ENCODE measurements at places on chromosomes 16 and 17.

- DNase-seq, result no peak
Measured at GRCh38 chr17:12856416-12856815, 67.1 kb downstream of the ARHGAP44 start.

- no peak for DNase-seq
Measured at GRCh38 chr17:43562679-43563599, 16.8 kb upstream of the ETV4 start.

DNA sequence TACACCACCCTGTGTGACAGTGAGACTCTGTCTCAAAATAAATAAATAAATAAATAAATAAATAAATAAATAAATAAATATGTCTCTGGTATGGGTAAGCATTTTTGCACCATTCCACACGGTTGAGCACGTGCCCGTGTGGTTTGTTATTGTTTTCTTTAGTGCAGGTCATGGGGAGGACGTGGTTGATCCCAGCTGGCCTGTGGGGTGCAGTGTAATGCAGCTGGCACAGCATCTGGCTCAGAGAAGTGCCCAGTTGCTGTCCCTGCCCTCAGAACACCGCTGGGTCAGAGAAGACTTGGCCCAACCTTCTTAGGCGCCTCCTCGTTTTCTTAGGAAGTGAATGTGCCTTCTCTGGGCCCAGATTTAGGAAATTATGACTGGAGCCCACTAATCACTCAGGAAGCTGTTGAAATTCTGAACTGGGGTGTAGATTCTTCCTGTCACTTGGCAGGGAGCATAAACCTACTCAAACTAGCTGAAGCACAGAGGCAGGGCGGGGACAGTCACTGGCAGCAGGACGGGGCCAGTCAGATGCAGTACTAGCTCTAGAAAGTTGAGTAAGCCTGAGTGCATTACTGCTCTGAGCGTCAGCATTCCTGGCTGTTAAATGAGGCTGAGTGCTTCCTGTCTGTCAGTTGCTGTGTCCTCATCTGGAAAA, 85.9 kb downstream of the SNX29 start:
- DNase-seq, result no peak

DNA sequence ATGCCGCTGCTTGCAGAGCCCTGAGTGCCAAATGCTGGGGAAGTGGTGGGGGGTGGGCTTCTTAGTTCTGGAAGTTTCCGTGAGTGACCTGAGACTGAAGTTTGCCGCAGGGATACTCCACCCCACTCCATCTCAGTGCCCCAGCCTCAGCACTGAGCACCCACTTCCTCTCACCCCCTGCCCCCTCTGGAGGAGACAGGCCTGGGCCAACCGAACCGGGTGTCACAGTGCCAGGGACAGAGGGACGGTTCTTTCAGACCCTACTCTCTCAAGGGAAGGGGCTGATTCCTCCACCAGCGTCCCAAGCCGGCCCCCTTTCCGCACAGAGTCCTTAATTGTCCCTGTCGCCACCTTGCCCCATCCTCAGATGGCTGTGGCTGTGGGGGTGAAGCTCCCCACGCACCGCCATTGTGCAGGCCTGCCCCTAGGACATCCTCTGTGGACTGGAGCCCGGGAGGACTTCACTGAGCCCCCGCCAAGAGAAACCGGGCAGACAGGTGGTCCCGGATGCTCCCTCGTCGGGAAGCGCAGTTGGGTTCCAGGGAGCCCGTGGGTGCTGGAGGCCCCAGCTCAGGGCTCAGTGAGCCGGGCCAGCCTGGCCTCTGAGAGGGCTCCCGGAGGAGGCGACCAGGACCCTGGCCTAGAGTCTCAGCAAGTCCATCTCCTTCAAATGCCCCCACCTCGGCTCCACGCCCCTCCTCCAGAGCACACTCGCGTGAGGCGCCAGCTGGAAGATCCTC, 1.6 kb upstream of the KREMEN2 start:
- no peak for DNase-seq

DNA sequence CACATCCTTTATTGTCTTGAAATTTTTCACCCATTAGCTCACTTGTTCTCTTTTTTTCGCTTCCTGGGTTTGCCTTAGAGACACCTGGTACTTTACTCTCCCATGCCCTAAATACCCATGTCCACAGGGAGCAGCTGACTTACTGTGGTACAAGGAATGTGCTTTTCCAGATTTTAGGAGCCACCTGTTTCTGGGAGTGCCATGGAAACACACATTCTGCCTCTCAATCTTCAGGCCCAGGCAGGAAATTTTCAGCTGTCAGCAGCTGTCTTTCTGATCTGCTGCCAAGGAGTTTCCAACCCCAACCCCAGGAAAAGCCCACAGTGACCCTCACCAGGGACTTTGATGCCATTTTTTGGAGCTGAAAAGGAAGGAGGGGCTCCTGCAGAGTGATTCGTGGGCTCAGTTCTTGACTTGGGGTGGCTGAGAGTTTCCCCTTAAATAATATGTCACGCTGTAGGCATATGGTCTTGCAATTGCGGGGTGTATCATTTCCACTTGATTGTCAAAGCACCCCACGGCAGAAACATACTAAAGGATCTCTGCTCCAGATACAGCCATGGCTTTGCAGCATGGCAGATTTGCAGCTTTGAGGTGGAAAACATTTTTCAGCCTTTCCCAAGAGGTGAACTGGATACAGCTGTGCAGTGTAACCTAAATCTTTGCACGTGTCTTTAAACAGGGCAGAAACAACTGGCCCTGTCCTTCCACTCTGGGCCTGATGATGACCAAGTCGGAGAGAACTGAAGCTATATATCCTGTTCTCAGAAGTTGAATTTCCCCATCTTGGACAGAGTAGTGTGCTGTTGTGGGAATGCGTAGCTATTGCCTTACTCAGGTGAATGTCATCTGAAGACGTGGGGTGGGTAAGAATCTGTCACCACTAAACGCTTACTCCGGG, 19.2 kb downstream of the RBFOX1 start:
- DNase-seq, result no peak

DNA sequence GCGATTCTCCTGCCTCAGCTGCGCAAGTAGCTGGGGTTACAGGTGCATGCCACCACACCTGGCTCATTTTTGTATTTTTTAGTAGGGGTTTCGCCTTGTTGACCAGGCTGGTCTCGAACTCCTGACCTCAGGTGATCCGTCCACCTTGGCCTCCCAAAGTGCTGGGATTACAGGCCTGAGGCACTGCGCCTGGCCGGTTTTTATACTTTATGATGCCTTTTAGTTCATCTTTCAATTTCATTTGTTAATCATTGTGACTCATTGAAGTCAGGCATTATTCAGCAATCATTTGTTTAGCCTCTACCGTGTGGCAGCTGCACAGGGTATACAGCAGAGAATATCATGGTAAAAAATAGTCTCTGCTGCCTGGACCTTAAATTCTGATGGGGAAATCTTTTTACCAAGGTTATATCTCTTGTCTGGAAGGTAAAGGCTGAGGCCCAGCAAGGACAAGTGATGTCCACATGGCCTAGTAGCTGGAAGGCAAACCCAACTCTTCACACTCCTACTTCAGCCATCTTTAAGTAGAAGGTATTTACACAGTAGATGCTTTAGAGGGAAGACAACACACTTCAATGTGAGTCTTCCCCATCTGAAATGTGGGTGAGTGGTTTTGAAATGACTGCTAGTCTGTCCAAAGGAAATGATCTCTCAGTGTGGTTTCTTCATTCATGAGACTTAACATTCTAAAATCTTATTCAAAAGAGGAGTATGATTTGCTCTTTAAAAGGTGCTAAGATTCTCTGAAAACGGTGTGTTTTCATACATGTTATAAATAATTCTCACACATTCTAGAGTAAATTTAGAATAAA, 2.4 kb downstream of the PRPSAP2 start:
- DNase-seq, result no peak

- no peak for DNase-seq
Measured at GRCh38 chr17:76431509-76431908, 21.4 kb downstream of the UBE2O start.

DNA sequence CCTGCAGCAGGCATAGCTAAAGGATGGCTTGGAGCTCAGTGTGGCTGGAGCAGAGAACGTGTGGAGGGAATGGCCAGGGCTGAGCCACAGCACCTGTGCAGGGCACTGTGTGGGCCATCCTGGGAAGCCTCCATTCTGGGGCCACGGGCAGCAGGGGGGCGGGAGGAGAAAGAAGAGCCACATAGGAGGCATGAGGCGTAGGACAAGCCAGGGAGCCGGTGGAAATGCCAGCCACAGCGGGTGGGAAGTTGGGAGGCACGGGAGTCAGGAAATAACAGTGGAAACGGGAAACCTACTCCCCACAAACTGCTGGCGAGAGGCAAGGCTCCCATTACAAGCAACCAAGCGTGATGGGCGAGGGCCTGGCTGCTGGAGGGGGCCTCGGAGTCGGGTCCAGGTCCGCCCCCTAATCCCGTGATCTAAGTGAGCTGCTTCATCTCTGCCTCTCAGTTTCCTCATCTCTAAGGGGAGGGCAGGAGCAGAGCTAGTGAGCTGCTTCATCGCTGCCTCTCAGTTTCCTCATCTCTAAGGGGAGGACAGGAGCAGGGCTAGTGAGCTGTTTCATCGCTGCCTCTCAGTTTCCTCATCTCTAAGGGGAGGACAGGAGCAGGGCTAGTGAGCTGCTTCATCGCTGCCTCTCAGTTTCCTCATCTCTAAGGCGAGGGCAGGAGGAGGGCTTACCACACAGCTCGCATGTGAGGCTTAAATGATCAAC, 104.9 kb downstream of the ADCY9 start:
- DNase-seq, result no peak

DNA sequence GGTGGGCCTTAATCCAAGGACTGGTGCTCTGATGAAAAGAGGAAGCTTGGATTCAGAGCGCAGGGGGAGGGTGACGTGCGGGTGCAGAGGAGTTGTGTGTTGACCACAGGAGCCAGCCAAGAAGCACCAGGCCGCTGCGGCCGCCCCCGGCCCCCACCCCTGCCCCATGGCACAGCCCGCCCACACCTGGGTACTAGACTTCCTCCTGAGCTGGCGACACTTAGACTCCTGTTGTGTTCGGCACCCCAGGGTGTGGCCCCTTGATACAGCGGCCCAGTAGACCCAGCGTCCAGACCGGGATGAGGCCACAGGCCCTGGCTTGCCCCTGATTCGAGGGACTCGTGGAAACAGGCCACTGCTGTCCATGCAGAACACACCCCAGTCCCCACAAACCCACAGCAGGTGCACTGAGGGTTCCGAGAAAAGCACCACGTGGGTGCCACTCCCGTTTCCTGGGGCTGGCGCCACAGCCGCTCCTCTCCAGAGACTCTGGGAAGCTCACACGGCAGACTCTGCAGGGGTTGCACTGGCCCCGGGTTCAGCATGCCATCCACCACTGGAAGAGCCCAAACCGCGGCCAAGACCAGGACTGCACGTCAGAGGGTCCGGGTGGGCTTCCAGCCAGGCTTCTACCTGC, 5.7 kb upstream of the SNAI3 start:
- DNase-seq, result no peak

GRCh38 chr17:35486920-35487732, 38.6 kb upstream of the SLFN13 start:
- no peak for DNase-seq

DNA sequence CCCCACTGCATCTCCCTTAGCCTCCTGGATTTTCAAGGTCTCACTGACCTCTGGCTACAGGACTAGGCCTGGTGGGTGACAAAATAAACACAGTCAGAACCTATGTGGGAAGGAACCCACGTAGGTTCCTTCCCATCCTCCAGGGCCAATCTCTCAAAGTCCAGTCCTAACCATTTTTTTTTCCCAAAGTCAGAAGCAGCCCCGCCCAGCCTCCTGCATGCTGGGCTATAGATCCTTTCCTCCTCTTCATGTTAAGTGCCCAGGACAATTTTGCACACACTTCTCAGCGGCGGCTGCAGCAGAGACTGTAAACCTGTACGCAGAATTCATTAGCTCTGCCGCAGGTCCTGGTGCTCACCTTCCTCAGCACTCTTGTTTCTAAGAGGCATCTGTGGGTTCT, 285.8 kb downstream of the NPIPA8 start:
- no peak for DNase-seq

- DNase-seq, result no peak
Measured at GRCh38 chr17:66171172-66171571, 20.8 kb downstream of the CEP112 start.

DNA sequence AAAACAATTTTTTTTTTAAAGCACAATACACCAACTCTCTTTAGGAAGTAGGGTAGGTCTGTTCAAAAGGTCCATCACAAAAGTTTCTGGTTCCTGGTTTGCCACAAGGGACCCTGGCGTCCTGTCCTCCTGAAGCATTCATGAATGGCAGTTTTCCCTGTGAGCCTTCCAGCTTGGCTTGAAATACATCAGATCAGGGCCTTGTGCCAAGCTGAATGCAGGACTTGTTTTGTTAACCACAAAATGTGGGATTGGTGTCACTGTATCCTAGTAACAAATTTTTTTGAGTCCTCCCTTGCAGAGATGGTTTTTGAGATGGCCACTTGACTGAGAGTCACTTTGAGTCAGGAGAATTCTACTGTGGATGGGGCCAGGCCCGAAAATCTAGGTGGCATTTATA, 3.9 kb downstream of the GNAO1 start:
- DNase-seq, result no peak

DNA sequence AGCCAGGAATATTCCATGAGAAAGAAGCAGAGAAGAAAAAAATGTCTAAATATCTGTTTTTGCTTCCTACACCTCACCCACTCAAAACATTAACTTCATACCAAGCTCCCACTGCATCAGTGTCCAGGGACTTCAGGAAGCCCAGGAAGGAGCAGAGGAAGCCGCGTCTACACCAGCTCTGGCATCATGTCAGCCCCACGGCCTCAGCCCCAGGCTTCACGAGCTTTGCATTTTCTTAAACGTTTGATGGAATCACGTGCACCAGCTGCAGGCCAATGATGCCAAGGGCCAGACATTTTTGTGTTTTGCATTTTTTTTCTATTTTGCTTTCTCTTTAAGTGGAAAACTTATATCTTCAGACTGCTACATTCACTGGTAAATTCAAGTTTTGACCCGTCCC, 48.6 kb downstream of the CDRT4 start:
- no peak for DNase-seq

- no peak for DNase-seq
Measured at GRCh38 chr16:21203155-21203797, 8.1 kb downstream of the ZP2 start.

GRCh38 chr17:58294034-58294433, 13.3 kb upstream of the MPO start:
- no peak for DNase-seq

Measured in activated CD4-positive, CD25-positive, alpha-beta regulatory T cell (primary cell).